Natural killer cell (primary cell): ENCODE measurements at places on chromosomes 1 and 21. TPM values are rescaled to one million over a fixed set of nuclear protein-coding genes. Genes with fewer than 3 reads are reported as not detected.

SELL gene
- total RNA-seq, result 190 TPM

RIT1 gene
- 86.1 TPM for total RNA-seq

DIO1 gene
- total RNA-seq, result not detected

UBXN11 gene
- 22.7 TPM for total RNA-seq

KRTAP10-2 gene
- not detected for total RNA-seq

GRCh38 chr1:20151906-20152598 lies 12.9 kb downstream of the PLA2G2F start:
- no peaks in the 10 kb centered on the region for H3K27me3 ChIP-seq
- peak; percentile 86 for DNase-seq

- H3K27ac ChIP-seq, result no peak overlapping the region
- DNase-seq, result no peak
- H3K27me3 ChIP-seq, result no peaks in the 10 kb centered on the region
- H3K36me3 ChIP-seq, result no peaks in the 10 kb centered on the region
- H3K4me1 ChIP-seq, result no peaks in the 10 kb centered on the region
Measured at GRCh38 chr1:190679044-190679443, 201.4 kb upstream of the BRINP3 start.

DNA sequence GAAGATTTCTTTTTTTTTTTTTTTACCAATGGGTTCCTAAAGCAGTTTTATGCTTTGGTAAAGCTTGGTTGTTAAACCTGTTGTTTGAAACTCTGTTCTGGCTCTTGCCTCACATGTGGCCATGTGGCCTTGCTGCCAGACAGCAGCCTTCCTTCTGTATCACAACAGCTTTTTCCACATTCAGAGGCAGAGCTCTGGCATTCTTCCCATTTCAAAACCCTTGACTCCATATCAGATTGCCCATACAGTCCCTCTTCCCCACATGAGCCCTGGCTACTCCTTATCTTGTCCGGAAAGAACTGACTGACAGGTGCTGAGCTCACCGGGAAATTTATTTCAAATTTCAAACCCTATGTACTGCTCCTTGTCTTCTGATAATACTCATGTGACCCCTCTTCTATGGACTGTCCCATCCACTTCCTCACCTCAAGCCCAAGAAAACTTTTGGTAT lies 38.5 kb upstream of the LAX1 start:
- no peaks in the 10 kb centered on the region for H3K27me3 ChIP-seq
- H3K36me3 ChIP-seq, result peaks cover 72% of the 10 kb centered on the region
- peaks cover 2% of the 10 kb centered on the region for H3K4me1 ChIP-seq

- H3K36me3 ChIP-seq, result peaks cover 5% of the 10 kb centered on the region
- no peak overlapping the region for H3K4me3 ChIP-seq
- H3K27me3 ChIP-seq, result no peaks in the 10 kb centered on the region
- no peak for DNase-seq
Measured at GRCh38 chr1:64925594-64925993, 40.8 kb downstream of the JAK1 start.

- DNase-seq, result no peak
- no peak overlapping the region for H3K4me3 ChIP-seq
- H3K27ac ChIP-seq, result no peak overlapping the region
- H3K36me3 ChIP-seq, result no peaks in the 10 kb centered on the region
Measured at GRCh38 chr1:5692664-5693063, 299.6 kb downstream of the NPHP4 start.

DNA sequence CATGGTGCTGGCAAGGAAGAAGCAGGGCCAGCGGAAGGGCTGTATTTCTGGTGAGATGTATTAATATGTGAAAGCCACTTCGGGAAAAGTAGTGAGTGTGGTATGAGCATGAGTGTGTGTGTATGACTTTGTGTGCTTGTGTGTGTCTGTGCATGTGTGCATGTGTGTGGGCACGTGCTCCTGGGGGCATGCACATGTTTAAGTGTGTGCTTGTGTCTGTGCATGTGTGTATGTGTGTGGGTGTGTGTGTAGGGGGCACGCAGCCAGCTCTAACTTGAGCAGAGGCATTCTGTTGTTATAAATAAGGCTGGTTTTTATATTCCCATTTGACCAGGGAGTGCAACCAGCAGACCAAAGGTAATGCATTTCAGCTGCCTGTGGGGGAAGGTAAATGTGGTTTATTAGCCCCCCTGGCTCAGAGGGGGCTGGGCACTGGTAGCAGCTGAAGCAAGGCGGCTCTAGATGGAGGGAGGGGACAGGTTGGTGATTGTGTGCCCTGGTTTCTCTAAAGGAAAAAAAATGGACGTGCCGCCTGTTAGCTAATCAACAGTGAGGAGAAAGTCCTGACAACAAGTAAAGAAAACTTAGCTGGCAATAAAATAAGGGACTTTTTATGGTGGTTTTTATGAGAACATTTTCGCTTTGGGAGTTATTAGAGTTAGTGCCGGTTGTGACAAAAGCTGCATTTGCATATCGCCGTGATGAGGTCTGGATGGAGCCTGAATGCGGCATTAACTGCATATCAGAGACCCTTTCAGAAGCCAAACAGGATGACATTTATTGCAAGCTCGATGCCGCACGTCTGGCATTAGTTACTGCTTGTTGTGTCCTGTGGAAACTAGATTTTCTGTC lies 180.1 kb downstream of the CAMTA1 start:
- peaks cover 7% of the 10 kb centered on the region for H3K27me3 ChIP-seq
- peaks cover 25% of the 10 kb centered on the region for H3K4me1 ChIP-seq
- H3K4me3 ChIP-seq, result no peak overlapping the region
- DNase-seq, result no peak
- H3K36me3 ChIP-seq, result no peaks in the 10 kb centered on the region

DNA sequence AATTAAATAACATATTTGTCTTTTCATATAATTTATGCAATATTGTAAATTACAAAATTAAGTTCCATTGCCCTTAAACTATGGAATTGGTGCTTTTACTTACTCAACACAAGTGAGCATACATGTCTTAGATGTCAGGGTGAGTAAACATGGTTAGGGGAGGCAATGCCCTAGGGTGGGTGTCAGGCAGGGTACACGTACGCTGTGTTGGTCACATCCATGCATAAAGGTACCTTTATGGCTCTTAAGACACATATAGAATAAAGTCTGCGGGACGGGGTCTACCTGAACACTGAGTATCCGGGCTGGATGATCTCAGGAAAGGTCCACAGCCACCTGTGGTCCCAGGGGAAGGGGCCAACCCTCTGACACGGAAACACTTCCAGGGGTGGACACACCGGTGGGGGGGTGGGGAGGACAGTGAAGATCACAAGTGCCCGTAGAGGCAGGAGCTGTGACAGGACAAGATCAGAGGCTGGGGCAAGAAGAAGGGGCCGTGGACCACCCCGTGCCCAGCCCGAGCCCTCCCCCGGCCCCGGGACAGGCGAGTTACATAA lies 720 bp downstream of the LIN9 start:
- H3K27me3 ChIP-seq, result no peaks in the 10 kb centered on the region
- H3K27ac ChIP-seq, result no peak overlapping the region
- H3K4me1 ChIP-seq, result peaks cover 11% of the 10 kb centered on the region

- H3K27me3 ChIP-seq, result no peaks in the 10 kb centered on the region
- H3K4me3 ChIP-seq, result no peak overlapping the region
- no peak for DNase-seq
- no peaks in the 10 kb centered on the region for H3K4me1 ChIP-seq
- H3K27ac ChIP-seq, result no peak overlapping the region
- no peaks in the 10 kb centered on the region for H3K36me3 ChIP-seq
Measured at GRCh38 chr1:154912755-154913154, 23.8 kb downstream of the PMVK start.

GRCh38 chr1:160205242-160206035 lies at the start of gene PEA15:
TSS of gene PEA15 (plus strand) at chr1:160205384. CDS start at chr1:160211545, 6,161 bp downstream.
- H3K4me1 ChIP-seq, result peaks cover 22% of the 10 kb centered on the region
- H3K4me3 ChIP-seq, result peak within 1 kb of the TSS; percentile 97
- H3K36me3 ChIP-seq, result peaks cover 7% of the 10 kb centered on the region
- DNase-seq, result peak; percentile 70
- peak within 1 kb of the TSS; percentile 91 for H3K27ac ChIP-seq
- no peaks in the 10 kb centered on the region for H3K27me3 ChIP-seq

- H3K4me3 ChIP-seq, result peak overlapping the region; percentile 42
- no peak overlapping the region for H3K27ac ChIP-seq
- peak; percentile 33 for DNase-seq
- H3K4me1 ChIP-seq, result peaks cover 17% of the 10 kb centered on the region
Measured at GRCh38 chr1:228415853-228416216, 826 bp downstream of the TRIM17 start.

DNA sequence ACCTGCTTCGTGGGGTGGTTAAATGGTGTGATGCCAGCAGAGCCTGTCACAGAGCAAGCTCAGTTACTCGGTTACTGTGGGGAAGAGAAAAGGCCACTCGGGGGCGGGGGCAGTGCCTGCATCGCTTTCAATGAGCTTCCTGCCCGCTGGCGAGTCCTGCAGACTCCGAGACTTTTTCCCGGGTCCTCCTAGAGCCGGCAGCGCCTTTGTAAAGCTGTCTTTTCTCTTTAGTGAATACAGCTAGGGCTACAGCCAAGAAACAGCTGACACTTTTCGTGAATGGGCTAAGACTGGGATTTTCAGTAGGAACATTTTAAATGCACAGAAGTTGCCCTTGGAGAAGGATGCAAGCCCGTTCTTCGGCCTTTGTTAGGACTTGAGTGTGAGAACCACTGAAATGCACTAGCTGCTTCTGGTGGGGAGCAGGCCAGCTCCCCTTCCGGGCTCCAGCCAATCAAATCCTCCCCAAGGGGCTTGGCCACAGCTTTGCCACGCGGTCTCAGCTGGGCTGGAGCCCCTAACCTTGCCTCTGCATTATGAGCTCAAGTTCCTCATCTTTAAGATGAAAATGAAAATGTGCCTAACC lies 23.4 kb upstream of the EFHD2 start:
- H3K27me3 ChIP-seq, result no peaks in the 10 kb centered on the region

- H3K27ac ChIP-seq, result no peak overlapping the region
- H3K4me1 ChIP-seq, result no peaks in the 10 kb centered on the region
- H3K4me3 ChIP-seq, result no peak overlapping the region
Measured at GRCh38 chr1:167298325-167298724, 77.6 kb downstream of the POU2F1 start.
